ENCODE measurements at places on chromosomes 2 and 18.

DNA sequence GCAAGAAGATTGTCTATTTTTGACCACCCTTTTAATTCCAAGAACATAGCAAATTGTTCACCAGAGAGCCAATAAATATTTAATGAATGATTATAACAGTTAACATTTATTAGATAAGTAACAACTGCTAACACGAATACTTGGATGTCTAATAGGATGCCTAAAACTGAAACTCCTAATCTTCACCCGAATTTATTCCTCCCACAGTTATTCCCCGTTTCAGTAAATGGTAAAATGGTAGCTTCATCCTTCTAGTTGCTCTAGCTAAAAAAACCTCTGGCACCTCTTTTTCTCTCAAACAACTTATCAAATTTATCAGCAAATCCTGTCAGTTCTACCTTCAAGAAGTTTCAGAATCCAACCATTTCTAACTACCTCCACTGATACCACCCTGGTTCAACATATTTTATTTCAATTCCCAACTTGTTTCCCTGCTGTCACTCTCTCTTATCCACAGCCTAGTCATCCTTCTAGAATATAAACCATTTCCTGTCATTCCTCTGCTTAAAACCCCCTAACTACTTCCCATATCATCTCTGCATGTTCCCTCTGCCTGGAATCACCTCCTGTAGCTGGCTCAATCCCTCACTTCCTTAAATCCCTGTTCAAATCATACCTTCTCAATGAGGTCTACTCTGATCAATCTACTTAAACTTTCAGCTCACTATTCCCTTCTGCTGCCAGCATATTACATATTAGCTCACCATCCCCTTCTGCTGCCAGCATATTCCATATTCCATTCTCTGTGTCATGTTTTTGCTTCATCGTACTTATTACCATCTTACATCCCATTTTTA, 93.8 kb downstream of the ROCK2 start:
- DNase-seq = no peak

DNA sequence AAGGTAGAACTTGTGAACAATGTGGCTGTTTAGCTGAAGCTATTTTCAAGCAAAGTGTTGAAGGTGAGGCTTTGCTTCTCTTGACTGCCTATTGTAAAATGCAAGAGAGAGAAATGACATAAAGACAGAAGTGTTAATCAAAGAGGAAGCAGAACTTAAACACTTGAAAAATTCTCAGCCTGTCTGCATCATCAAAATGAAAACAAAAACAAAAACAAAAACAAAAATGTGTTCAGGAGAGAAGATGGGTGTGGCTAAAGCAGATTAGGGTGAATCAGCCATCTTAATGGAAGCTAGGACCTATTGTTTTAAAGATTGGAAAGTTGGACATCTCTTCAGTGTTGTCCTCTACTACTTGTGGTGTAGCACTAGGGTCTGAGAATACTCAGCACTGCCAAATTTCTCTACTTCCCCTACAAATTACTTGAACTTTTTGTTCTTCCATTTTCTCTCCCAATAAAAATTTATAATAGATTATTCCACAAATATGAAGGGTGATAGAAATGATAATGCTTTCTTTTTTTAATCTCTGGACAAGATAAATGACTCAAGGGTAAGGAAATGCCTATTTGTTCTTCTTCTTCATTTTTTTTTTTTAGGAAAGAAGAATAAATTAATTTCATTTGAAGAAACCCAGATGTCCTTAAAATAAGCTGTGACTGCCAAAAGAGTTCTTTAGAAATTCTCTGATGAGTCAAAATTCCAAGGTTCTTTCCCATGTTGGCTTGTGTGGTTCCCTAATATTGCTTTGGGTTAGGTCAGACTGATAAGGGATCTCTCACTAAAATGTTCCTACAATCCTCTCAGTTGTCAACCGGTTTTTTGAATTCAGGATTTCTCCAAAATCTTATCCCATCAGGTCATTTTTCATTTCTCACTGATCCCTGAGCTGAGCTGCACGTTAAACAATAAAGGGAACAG, 571.2 kb upstream of the ZEB2 start:
- no peak for DNase-seq

DNA sequence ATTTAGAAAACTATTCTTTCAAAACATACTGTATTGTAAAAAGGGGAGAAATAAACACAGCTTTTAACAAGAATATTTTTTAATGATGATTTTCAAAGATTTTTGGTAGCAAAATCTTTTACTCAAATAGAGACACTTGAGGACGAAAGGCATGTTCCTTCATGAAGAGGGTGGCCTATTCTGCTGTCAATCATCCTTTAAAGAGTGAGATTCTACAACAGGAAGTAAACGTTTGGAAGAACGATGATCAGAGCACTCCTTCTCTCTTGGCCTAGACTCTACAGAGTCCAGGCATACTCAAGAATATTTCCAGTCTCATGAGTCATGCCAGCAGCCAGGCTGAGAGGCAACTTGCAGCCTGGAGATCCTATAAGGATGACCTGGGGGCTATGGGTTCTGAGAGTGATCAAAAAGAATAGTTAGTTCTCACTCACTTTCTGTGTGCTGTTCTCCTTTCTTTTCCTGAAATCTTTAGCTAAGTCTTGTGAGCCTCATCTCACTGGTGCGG, 62.4 kb upstream of the TCF4 start:
- DNase-seq = no peak

- DNase-seq = no peak
These were observed 128.6 kb downstream of the TGIF1 start for GRCh38 chr18:3578621-3579020.

DNA sequence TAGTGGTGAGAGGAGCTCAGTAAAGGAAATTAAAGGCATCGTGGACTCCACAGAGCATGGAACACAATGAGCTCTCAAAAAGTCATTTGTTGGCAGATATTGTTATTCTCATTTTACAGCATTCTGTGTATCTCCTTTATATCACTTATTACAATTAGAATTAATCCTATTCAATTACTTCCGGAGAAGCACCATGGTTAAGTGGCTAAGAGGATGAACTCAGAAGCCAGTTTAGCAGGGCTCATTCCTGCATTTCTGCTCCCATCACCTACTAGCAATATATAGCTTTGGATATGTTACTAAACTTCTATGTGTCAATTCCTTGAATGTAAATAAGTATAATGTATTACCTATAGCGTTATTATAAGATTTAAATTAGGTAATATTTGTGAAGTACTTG, 683.3 kb downstream of the IRS1 start:
- DNase-seq = no peak

GRCh38 chr2:51145761-51146160, 113.8 kb upstream of the NRXN1 start:
- DNase-seq = no peak

GRCh38 chr2:187078297-187078696, 229.3 kb upstream of the ZSWIM2 start:
- no peak for DNase-seq

GRCh38 chr2:18788592-18788991, 199.2 kb upstream of the NT5C1B start:
- DNase-seq = no peak

DNA sequence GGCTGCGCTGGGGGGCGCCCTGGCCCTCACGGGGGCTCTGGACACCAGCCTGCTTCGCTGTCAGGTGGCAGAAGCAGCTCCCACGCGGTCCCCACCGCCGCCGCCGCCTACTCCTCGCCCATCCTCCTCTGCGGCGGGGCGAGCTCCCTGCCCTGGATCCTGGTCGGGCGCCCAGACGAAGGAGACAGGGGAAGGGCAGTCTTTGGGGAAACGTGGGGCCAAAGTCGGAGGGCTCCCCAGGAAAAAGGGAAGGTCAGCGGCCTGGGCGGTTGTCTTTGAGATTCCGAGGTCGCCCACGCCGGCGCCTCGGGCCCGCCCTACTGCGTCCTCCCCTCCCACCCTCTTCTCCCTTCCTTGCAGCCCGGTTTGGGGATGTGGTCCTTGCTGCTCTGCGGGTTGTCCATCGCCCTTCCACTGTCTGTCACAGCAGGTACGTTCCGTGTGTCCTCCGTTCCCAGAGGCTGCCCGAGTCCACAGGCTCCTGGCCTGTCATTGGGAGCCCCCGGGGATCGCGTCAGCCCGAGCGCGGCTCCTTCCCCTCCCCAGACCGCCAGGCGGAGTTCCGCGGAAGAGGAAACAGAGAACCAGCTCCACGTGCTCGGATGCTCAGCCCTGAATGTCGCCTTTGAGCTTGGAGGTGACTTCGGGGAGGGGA, 800 bp downstream of the IL1RL2 start:
- DNase-seq = no peak

Measured in stimulated activated naive CD4-positive, alpha-beta T cell (primary cell).